Sigmoid colon (tissue), 7 donors: ENCODE measurements at places on chromosomes 3 and 15. TPM values are rescaled to one million over a fixed set of nuclear protein-coding genes. Genes with fewer than 3 reads are reported as not detected.
A peak's percentile ranks its signal among the peaks of the same experiment; 100 is the strongest.

PLA2G4D gene
- 0.28 TPM for total RNA-seq

CISH gene
- total RNA-seq, result 2.1 TPM

DNA sequence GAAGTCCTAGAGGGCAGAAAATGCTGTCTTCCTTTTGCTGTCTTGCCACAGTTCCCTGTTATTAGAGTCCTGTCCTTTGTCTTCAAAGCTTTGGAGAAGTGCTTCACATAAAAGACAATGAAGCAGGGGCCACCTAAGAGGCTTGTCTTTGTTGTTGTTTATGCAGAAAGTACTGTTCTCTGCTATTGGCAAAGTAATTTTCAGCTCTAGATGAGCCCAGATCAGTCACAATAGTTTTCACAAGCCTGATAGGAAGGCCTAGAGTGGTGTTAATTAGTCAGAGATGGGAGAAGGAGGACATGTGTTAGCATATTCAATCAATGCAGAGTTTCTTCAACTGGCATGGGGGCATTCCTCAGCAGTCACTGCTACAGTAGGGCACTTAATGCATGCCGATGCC is 300.0 kb downstream of the PTPRG start:
- no peak for DNase-seq

GRCh38 chr15:35243758-35244157 is 158.7 kb upstream of the NANOGP8 start:
- DNase-seq, result no peak

DNA sequence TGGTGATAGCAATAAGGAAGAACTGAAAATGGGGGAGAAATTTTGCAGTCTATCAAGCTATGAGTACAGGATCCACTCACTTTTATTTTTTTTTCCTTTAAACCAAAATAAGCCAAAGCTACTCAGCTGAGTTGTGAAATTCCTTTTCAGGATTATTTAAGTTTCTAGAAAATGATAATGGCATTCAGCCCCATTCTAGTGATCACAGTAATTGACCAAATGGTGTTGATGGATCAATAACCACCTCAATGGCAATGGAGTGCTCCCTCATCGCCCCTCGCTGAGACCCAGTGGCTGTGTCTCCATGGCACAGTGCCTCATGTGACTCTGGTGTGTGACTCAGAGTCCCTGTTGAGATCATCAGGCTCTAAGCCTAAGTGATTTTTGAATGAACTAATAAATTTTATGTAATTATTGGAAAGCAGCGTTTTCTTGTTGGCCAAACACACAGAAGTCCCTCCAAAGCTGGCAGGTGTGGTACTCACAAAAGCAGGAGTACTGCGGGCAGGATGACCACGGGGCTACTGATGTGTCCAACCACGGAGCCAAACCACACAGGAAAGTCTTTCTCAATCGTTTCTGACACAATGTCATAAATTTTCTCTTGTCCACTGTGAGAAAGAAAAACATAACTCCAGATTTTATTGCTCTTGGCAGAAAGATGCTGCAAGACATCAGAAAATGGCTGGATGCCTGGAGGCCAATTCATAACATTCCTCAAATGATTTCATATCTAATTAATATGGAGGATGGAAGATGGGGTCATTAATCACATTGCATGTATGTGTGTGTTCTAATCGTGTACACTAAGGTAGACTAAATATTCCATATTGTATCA is 14.4 kb upstream of the STARD5 start:
- DNase-seq, result peak; percentile 85
